HT-29 (cell line): ENCODE measurements at places on chromosomes 6 and 20.

DNA sequence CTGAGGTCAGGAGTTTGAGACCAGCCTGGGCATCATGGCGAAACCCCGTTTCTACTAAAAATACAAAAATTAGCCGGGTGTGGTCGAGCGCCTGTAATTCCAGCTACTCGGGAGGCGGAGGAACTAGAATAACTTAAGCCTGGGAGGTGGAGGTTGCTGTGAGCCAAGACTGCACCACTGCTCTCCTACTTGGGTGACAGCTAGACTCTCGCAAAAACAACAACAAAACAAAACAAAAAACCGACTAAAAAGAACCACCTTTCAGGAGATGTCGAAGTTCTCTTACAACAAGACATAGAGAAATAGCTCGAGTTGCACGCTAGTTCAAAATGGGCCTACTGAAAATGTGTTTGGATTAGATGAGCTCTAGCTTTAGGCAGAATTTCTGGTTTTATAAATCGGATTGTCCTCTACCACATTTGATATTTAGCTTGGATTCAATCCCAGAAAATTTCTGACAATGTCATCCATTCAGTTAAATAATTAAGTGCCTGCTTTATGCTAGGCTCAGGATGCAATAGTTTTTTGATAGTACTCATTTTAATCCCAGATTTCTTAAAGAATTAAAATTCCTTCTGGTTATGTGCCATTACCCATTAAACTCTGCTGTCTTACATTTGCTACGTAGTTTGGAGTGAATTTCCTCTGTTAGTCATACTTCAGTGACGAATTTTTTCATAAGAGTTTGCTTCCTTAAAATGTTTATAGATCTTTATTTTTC lies 137.5 kb upstream of the SHLD1 start:
- DNase-seq, result no peak

- no peak for DNase-seq
Observed at GRCh38 chr20:41261790-41262717, 55.5 kb downstream of the ZHX3 start.

DNA sequence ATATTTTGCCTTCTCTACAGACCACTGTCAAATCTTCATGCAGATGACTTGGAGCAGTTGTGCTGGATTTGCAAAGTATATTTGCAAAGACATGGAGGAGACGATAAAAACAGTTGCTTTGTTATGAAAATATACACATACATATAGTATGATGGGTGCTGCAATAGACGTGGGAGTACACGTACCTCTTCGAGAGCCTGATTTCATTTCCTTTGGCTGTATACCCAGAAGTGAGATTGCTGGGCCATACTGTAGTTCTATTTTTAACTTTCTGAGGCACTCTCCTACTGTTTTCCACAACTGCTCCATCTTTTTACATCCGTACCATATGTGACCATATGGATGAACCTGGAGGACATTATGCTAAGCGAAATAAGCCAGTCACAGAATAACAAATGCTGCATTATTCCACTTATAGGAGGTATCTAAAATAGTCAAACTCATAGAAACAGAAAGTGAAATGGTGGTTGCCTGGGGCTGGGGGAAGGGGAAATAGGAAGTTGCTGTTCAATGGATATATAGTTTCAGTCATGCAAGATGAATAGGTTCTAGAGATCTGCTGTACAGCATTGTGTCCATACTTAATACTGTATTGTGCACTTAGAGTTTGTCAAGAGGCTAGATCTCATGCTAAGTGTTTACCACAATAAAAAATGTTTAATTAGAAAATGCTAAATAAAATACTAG lies 223.8 kb downstream of the HAO1 start:
- DNase-seq, result no peak

- no peak for DNase-seq
Observed at GRCh38 chr6:32738126-32738525, 3.1 kb upstream of the HLA-DQA2 start.

GRCh38 chr20:18011482-18011881 lies 42.7 kb downstream of the MGME1 start:
- no peak for DNase-seq

DNA sequence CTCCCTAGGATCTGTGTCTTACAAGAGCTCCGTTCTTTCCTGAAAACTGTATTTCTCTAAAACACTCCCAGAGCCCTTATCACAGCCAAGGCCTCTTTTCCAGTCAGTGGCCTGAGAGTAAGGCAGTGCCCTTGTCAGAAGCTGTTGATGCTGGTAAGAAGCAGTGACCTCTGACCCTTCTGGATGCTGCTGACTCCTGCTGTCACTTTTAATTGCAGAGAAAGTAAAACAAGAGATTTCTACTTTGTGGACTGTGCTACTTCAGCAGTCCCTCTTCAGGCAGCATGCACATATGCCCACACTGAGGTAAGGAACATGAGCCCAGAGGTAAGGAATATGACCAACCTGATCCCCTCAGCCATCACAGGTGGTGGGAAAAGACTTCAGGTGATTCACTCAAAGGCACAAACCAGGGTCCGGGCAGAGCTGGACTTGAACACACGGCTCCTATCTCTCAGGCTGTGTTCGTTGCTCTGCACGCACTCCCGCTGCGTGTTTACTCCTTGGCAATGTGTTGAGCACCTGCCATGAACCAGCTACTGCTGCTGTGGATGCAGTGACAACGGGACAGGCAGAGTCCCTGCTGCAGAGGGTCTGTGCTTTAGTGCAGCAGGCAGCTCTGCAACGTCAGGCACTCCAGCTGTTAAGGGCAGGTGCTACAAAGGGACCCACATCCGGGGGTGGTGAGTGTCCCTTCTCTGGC lies 201.9 kb upstream of the CST7 start:
- no peak for DNase-seq

GRCh38 chr6:13252790-13253189 lies 75.5 kb downstream of the TBC1D7 start:
- no peak for DNase-seq
